Kidney tubule cell (primary cell): ENCODE measurements at places on chromosomes 12 and 14.

GRCh38 chr12:98868076-98868475 is 223.0 kb downstream of the APAF1 start:
- no peak for DNase-seq

- peak; percentile 82 for DNase-seq
These were observed 330.7 kb downstream of the CACNA1C start for GRCh38 chr12:2383325-2384028.

- no peak for DNase-seq
These were observed 206.3 kb upstream of the C14orf180 start for GRCh38 chr14:104373055-104373854.

DNA sequence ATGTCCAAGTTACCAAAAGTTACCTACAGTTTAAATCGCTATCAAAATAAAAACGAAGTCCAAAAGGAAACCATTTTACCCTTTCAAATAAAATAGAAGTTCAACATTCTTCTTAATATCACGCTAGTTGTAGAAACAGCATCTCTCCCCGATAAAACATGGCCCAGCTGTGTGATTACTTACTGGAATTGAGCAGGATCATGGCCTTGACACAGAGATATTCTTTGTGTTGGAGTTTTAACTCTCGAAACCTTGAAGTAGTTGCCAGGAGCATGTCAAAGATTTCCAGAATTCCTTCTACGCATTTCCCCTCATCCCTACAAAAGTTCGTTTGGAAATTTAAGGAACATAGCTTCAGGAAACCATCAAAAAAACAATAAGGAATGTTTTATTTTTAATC is 44.8 kb downstream of the ESR2 start:
- no peak for DNase-seq

GRCh38 chr12:131045705-131046460 is 92.2 kb downstream of the ADGRD1 start:
- DNase-seq = no peak
